ENCODE measurements at places on chromosomes 3 and 15. TPM values are rescaled to one million over a fixed set of nuclear protein-coding genes. Genes with fewer than 3 reads are reported as not detected.

- DNase-seq = no peak
Observed at GRCh38 chr3:6351752-6352151, 509.2 kb upstream of the GRM7 start.

The ALDH1A2 gene
- total RNA-seq = 0.83 TPM

GRCh38 chr15:67915461-67916374, 75.9 kb upstream of the RNU6-1 start:
- no peak for DNase-seq

- no peak for DNase-seq
Observed at GRCh38 chr15:27582726-27583410, 516.2 kb downstream of the OCA2 start.

DNA sequence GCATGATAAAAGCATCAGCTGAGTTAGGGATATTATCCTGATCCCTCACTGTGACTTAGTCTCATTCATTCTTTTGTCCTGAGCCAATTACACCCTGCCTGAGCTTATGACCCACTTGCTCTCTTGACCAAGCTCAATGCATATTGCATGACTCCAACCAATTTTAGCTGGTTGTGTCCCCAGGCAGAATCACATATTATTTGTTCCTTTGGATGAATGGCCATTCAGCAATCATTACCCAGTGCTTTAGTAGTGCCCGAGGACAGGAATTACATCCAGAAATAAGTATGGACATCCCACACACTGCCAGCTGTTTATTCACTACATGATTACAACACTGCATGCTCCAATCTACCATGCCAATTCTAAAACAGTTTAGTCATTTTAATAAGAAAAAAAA, 322.5 kb downstream of the ZBBX start:
- no peak for DNase-seq

The RRP9 gene
- 15.2 TPM for total RNA-seq

The TTC21A gene
- total RNA-seq = 3.0 TPM

The SLC7A14 gene
- total RNA-seq = not detected

- DNase-seq = no peak
Observed at GRCh38 chr15:67501836-67502461, 19.0 kb upstream of the C15orf61 start.

DNA sequence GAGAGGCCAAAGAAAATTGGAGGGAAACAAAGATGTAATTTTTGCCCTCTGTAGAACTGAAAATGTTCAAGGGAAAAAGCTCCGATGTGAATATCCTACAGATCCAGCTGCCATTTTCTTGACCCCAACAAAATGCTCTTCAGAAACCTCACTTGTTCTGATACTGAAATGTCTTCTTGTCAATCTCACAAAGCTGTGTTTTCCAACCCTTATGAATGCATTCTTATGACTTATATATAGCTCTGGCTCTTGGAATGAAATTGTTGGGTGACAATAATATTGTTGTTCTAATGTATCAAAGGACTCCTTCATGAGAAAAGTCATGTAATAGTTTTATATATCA, 157.1 kb upstream of the TGFBR2 start:
- no peak for DNase-seq

GRCh38 chr15:86849558-86850285, 770.1 kb downstream of the AGBL1 start:
- DNase-seq = no peak

DNA sequence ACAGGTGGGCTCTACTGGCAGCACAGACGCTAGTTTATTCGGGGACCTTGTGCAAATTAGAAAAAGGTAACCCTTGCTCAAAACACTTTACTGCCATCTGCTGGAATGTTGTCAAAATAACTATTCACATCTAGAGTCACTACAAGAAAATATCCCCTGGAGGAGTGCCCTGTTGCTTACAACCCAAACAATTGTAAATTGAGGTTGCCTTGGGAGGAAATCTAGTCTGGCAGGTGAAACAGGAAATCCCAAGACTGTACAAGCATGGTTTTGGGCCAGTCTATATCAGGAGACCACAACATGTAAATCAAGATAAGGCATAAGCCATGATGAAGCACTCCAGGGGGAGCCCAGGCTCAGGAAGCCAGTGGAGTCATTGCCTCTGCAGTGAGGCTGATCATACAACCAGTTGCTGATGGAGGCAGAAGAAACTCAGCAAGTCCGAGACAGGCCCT, 136.8 kb upstream of the ACP3 start:
- peak; percentile 37 for DNase-seq

DNA sequence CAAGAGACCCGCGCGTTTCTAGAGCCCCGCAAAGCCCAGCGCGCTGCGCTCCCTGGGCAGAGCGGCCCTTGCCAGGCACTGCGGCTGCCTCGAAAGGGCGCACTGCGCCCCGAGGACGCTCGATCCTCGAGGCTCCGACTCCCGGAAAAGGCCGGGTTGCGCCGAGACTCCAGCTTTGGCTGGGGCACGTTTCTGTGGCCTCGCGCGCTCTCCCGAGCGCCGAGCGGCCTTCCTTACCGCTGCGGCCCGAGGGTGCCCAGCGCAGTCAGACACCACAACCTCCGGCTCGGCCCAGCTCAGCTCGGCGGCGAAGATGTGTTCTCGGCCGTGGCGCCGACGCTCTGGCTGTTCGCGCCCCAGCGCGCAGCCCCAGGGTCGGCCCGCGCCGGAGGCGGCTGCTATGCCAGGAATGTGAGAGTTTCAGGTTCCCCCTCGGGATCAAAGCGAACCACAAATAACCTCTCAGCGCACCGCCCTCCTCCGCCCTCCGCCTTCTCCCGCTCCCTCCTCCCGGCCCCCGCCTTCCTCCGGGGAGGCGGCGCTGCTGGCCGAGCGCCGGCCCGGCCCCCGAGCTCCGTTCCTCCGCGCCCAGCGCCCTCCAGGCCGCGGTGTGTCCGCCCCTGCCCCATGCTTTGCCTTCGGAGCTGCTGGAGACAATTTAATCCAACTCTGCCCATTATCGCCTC, at the start of gene AMOTL2:
Gene AMOTL2 (minus strand): TSS at position 343 of the 686 bp plus-strand sequence. CDS start 3,014 bp downstream, outside the sequence.
- peak; percentile 19 for DNase-seq

The INTS14 gene
- total RNA-seq = 40.3 TPM

- DNase-seq = no peak
Observed at GRCh38 chr15:26115229-26115943, 252.3 kb upstream of the ATP10A start.

DNA sequence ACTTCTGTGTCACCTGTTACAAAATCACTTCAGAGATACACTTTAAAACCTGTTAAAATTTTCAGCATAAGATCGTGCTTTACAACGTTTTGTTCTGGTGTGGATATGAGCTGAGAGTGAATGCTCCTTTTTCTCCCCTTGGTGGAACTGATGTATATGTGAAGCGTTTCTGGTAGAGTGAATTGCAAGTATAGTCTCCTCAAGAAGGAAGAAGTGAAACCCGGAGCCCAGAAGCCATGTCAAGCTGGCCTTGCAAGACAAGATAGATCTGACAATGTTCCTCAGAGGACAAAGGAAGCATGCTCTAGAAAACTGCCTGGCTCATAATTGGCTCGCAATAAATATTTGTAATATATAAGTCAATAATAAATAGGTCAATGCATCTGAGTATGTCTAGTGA, 23.6 kb downstream of the SERPINI2 start:
- DNase-seq = no peak

The SLC49A4 gene
- 7.6 TPM for total RNA-seq

The XCR1 gene
- total RNA-seq = not detected

DNA sequence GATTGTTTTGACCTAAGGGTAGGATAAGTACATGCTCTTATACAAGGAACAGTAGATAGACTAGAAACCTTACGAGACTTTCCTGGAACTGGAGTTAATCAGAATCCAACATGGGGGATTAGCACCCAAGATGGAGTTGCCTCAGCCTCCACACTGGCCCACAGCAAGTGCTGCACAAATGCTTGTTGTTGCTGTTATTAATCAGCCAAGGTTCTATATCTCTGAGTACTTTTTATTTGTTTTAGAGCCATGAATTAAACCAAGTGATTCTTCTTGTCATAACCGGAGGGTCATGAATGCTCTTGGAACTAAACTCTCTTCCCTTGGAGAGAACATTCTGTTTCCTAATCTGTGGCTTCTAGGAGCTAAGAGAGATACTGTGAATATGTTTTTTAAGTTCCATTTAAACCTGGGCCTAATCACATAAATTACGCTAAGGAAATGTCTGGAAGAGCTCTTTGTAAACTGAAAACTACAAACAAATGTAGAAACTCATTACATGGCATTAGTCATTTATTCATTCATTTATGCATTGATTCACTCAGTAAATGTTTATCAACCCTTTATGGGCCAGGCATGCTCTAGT, 5.7 kb upstream of the IL16 start:
- no peak for DNase-seq

DNA sequence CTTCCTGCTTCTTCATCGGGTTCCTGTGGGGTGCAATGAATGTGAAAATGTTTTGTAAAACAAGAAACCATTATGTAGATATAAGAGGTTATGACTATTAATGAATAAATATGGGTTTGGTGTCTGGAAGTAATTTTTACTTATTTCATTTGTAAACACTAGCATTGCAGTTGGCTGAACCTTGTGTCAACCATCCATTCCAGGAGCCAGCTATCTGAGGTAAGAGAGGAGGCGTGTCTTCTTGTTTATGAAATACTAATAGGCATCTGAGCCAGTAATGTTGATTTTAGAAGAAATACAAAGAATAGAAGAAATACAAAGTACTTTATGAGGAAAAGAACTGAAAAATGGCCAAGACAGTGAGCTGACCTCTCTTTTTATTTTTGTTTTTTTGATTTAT, 187.5 kb downstream of the LPP start:
- DNase-seq = no peak

- no peak for DNase-seq
Observed at GRCh38 chr3:66052721-66053549, 14.2 kb upstream of the MAGI1 start.

DNA sequence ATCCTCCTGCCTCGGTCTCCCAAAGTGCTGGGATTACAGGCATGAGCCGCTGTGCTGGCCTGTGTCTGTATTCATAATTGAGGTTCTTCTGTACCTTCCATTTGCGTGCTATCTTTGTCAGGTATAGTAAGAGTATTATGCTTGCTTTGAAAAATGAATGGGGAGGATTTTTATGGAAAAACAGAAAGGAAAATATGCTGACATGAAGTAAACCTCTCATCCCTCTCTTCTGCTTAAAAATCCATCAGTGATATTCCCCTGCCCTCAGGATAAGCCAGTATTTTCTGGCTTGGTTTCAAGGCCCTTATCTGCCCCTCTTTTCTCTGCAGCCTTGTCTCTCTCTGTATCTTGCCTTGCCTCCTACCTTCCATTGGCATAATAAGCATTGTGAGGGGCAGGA, 80.7 kb downstream of the NR1D2 start:
- DNase-seq = no peak

DNA sequence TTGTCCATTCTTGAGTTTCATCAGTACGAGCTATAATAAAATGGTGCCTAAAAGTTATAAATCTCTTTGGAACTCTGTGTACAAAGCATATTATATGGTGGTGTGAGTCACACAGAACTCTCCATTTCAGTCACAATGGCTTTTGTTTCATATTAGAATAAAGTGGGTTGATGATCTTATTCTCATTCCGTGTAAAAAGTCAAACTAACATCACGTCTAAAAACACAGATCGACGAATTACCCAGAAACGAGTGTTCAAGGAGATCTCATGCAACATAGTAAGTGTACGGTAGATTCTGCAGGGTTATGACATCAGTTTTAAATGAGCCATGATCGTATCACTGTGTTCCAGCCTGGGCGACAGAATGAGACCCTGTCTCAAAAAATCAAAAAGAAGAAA, 122.4 kb downstream of the FOXP1 start:
- DNase-seq = no peak

- no peak for DNase-seq
Observed at GRCh38 chr3:179181021-179181472, 32.9 kb downstream of the PIK3CA start.

DNA sequence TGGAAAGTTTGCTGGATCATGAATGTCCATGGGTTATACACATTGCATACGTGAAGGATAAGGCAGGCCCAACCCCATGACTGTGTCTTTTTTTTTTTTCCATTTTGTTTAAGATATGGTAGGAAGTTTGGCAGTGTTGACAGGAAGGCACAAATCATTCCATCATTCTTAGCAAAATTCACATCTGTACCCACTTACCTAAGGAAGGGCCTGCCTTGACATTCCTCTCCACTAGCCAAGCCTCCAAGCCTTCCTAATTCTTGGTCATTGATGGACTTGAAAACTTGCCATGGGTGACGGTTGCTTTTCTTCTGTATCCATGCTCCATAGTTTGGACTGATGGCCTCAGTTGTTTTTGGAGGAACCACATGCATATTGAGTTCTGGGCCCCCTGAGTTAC, 54.4 kb downstream of the ARNT2 start:
- DNase-seq = no peak

DNA sequence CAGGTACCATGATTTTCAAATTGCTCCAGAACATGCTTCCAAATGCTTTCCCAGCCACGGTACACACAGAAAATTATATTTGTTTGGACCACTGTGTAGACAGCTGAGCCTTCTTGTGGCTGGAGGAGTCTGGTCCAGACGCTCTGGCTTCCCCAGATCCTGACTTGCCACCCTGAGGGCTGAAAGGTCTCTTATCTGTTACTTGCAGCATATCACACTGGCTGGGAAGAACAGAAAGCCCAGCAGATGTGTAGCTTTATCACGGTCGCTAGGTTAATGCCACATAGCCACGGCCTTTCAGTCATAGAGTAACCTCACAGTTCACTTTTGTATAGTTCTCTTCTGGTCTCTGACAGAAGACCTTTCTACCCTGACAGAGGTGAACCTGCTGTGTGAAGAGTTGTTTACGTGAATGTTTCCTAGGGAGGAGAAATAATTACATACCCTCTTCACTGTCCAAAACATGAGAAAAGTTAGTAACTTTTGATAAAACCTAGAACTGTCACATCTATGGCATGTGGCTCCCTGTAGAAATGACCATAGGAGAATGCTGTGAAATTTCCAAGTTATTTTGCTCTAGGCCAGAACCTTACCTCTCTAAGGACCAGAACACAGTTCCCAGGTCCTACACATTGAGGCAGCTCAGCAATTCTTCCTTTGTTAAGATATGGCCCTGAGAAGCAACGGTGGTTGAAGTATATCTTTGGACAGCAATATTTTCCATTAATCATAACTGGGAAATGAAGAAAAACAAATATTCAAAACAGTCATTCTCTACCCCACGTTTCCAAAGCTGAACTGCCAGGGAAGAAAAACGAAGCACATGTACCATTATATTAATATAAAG, 15.8 kb upstream of the STIMATE start:
- DNase-seq = no peak

GRCh38 chr15:35139822-35140221, 54.7 kb upstream of the NANOGP8 start:
- no peak for DNase-seq

GRCh38 chr3:194929578-194929960, 243.9 kb downstream of the FAM43A start:
- no peak for DNase-seq

GRCh38 chr15:69604072-69604411, 151.4 kb downstream of the RPLP1 start:
- no peak for DNase-seq

- DNase-seq = no peak
Observed at GRCh38 chr3:102123590-102124190, 274.4 kb downstream of the NFKBIZ start.

The TUSC2 gene
- total RNA-seq = 25.3 TPM

- DNase-seq = no peak
Observed at GRCh38 chr3:161263057-161263456, 41.9 kb downstream of the NMD3 start.

GRCh38 chr3:30667280-30667651, 60.9 kb downstream of the TGFBR2 start:
- DNase-seq = peak; percentile 52

GRCh38 chr3:53863145-53863544, 16.8 kb downstream of the IL17RB start:
- no peak for DNase-seq

Measured in CD4-positive, alpha-beta memory T cell (primary cell).